ENCODE measurements at places on chromosomes 16 and 17.
A peak's percentile ranks its signal among the peaks of the same experiment; 100 is the strongest.

- no peaks in the 10 kb centered on the region for H3K27me3 ChIP-seq
- no peaks in the 10 kb centered on the region for H3K36me3 ChIP-seq
- H3K27ac ChIP-seq, result no peak overlapping the region
- DNase-seq, result no peak
Observed at GRCh38 chr16:74083541-74083940, 213.1 kb upstream of the PSMD7 start.

- H3K27ac ChIP-seq, result peak overlapping the region; percentile 94
- DNase-seq, result no peak
- H3K4me3 ChIP-seq, result peak overlapping the region; percentile 98
- peaks cover 19% of the 10 kb centered on the region for H3K36me3 ChIP-seq
Observed at GRCh38 chr17:81683208-81683583, 401 bp downstream of the ARL16 start.

DNA sequence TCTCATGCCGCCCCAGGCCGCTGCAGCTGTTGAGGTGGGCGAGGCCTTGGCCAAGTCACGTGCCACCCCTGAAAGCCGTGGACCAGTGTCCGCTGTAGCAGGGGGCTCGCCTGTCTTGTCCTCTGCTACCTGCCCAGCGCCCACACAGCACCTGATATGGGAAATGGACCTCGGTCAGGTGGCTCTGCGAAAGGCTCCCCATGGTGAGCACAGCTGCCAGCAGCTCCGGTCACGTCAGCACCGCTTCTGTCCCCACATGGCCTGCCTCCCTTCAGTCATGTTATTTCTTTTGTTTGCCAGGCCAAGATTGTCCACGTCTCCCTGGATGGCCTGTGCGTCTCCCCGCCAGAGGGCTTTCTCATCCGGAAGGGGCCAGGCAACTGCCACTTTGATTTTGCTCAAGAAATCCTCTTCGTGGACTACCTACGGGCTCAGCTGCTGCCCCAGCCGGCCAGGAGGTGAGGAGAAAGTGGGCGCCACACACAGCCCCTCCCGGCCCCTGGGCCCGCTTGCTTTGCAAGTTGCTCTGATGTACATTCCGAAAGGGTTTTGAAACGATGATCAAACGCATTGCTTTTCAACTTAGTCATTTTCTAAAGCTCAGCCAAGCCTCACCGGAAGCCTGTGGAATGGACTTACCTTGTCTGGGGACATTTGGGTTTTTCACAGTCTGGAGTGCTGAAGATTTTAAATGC lies 219.8 kb downstream of the KATNIP start:
- DNase-seq, result no peak
- no peak overlapping the region for H3K4me3 ChIP-seq
- peaks cover 3% of the 10 kb centered on the region for H3K4me1 ChIP-seq
- peaks cover 19% of the 10 kb centered on the region for H3K36me3 ChIP-seq
- peaks cover 2% of the 10 kb centered on the region for H3K27me3 ChIP-seq
- no peak overlapping the region for H3K27ac ChIP-seq

GRCh38 chr16:86363057-86363490 lies 147.3 kb upstream of the FOXF1 start:
- H3K27ac ChIP-seq, result no peak overlapping the region
- no peak overlapping the region for H3K4me3 ChIP-seq
- H3K36me3 ChIP-seq, result no peaks in the 10 kb centered on the region
- H3K4me1 ChIP-seq, result no peaks in the 10 kb centered on the region
- no peak for DNase-seq
- H3K27me3 ChIP-seq, result peaks cover 3% of the 10 kb centered on the region

DNA sequence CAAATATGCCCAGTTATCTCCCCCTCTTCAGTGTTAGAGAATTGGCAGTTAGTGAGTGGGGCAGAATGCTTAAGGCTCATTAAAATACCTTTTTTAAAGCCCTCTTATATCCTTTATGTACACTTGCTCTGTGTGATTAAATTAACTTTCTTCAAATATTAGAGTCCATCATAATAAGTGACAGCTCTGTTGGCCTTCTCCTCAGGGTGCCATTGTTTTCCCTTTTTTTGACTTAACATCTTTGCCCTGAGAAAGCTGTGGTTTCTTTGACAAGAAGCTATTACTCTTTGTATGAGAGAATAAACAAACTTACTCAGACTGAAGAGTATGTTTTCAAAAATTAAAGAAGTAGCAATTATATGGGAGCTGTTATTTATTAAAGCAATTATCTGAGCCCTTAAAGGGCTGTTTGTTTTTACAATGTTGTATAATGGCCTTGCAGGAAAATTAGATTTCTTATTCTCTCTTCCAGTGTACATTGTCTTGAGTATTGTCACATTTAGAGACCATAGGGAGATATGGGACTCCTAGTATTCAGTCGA lies 13.4 kb downstream of the RBBP6 start:
- DNase-seq, result no peak
- H3K4me3 ChIP-seq, result no peak overlapping the region
- H3K36me3 ChIP-seq, result peaks cover 20% of the 10 kb centered on the region
- H3K27me3 ChIP-seq, result no peaks in the 10 kb centered on the region
- no peak overlapping the region for H3K27ac ChIP-seq

DNA sequence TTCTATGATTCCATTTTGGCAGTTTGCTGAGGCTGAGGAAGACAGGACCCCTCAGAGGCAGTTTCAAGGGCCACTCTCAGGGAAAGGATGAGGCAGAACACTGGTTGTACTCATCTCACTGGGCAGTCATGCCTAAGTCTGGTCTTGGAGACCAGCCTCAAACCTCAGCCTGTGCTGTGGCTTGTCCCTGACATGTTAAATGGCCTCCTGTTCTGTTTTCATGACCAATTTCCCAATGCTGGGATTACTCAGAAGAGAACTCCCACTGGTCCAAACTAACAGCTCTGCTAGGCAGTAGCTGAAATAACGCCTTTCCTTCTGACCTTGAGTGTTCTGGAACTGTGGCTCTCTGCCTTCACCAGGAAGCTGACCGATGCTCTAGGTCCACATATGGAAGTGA lies 8.4 kb upstream of the SPDYE4 start:
- H3K4me1 ChIP-seq, result no peaks in the 10 kb centered on the region
- no peak overlapping the region for H3K27ac ChIP-seq
- DNase-seq, result no peak
- H3K4me3 ChIP-seq, result no peak overlapping the region

DNA sequence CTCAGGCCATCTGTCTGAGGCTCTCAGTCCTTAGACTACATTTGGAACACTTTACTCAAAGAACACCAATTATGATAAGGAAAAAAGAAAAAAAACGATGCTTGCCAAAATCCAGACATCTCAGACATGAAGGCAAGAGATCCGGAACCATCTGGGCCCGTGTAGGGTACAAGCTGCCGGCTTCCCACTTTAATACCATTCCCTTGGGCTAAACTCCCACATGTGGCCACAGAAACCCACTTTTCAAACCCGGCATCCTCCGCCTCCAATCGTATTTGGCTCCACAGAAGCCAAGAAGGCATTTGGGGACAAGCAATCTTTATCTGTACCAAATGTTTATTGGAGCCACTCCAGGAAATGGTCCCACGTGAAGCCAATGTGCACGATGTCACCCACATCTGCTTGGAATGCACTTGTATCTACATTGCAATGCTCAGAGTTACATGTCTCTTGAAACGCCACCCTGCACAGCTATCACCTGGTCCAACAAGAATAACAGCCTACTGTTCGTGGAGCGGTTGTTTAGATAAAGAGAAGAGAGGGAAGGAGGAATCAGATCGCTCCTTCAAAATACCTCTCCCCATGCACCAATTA lies 33.5 kb downstream of the XYLT1 start:
- no peak for DNase-seq
- no peaks in the 10 kb centered on the region for H3K27me3 ChIP-seq
- no peak overlapping the region for H3K27ac ChIP-seq
- H3K4me1 ChIP-seq, result peaks cover 17% of the 10 kb centered on the region
